ENCODE measurements at places on chromosomes 16 and 17. TPM values are rescaled to one million over a fixed set of nuclear protein-coding genes. Genes with fewer than 3 reads are reported as not detected.

The PYDC1 gene
- not detected for total RNA-seq

- no peak overlapping the region for H3K27ac ChIP-seq
- no peak overlapping the region for H3K4me3 ChIP-seq
- DNase-seq: no peak
- no peaks in the 10 kb centered on the region for H3K4me1 ChIP-seq
- no peaks in the 10 kb centered on the region for H3K36me3 ChIP-seq
Observed at GRCh38 chr17:14813649-14814370, 451.3 kb downstream of the PMP22 start.

DNA sequence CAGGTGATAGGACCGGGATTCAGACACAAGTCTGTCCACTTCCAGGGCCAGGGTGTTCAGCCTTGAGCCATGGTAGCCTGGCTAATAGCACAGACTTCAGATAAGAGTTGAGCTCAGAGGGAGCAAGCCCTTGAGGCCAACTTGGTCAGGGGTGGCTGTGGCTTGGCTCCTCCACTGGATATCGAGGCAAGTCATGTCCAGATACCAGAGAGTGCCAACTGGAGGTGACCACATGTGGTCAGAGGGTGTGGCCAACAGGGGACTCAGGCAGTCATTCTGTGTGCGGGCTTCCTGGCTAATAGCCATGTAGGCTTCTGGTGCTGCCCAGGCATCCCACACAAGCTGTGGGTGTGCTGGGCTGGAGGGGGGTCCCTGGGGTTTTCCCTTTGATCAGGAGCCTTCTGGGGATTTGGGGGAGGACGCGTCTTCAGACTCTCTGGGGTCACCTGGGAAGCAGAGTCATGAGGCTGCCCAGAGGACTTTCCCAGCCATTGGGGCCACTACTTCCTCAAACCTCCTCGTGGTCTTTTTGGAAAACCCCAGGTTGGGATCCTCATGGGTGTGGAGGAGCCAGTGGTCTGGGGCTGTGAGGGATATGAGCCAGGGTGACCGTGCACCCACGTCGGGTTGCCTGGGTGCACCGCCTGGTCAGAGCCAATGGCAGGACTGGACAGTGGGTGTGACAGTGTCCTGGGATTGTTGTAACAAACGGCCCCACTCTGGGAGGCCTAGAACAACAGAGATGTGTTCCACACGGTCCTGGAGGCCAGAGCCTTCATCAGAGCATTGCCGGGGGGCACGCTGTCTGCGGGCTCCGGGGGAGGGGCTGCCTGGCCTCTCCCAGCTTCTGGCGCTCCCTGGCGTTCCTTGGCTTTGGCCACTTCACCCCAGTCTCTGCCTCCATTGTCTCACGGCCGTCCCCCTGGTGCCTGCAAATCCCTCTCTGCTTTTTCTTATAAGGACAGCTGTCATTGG lies 25.0 kb downstream of the COX4I1 start:
- H3K4me1 ChIP-seq: peaks cover 3% of the 10 kb centered on the region
- DNase-seq: no peak
- H3K27ac ChIP-seq: no peak overlapping the region
- no peak overlapping the region for H3K4me3 ChIP-seq
- H3K36me3 ChIP-seq: no peaks in the 10 kb centered on the region

The CCDC40 gene
- total RNA-seq: 3.7 TPM

The AP1G1 gene
- 139 TPM for total RNA-seq

The FBXO39 gene
- total RNA-seq: not detected

- H3K4me3 ChIP-seq: peak overlapping the region; percentile 16
- H3K27ac ChIP-seq: peak overlapping the region; percentile 86
- DNase-seq: peak; percentile 89
Observed at GRCh38 chr17:82875407-82875856, 35.6 kb upstream of the ZNF750 start.

The KRTAP4-3 gene
- not detected for total RNA-seq

GRCh38 chr17:17950806-17951205 lies 21.4 kb downstream of the TOM1L2 start:
- H3K27ac ChIP-seq: no peak overlapping the region
- no peaks in the 10 kb centered on the region for H3K36me3 ChIP-seq
- no peaks in the 10 kb centered on the region for H3K27me3 ChIP-seq
- no peak for DNase-seq

The NPIPB2 gene
- total RNA-seq: 6.8 TPM

- no peaks in the 10 kb centered on the region for H3K27me3 ChIP-seq
- no peaks in the 10 kb centered on the region for H3K36me3 ChIP-seq
- peak; percentile 78 for DNase-seq
- no peak overlapping the region for H3K4me3 ChIP-seq
- H3K4me1 ChIP-seq: peaks cover 15% of the 10 kb centered on the region
Observed at GRCh38 chr17:43940630-43941029, 1.6 kb downstream of the PPY start.

The ZG16B gene
- not detected for total RNA-seq

DNA sequence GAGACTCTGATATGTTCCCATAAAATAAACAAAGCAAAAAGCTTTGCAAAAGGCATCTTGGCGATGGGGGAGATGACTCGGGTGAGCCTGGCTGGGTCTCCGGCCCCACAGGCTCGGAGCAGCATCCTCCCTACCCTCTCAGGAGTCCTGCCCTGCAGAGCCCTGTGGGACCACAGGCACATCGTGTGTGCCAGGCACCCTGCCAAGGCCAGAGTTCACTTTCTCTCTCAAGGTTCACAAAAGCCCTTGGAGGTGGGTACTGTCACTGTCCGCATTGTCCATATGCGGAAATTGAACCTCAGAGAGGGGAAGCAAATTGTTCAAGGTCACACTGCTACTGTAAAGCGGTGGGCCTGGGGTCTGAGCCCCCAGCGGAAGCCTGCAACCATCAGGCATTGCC lies 48.5 kb downstream of the CRISPLD2 start:
- H3K36me3 ChIP-seq: no peaks in the 10 kb centered on the region
- no peaks in the 10 kb centered on the region for H3K27me3 ChIP-seq
- 0 out of 2 replicates have a peak, but pooled peaks cover 6% of the 10 kb centered on the region for H3K4me1 ChIP-seq
- DNase-seq: no peak

GRCh38 chr17:43917348-43918025 lies 10.2 kb upstream of the MPP2 start:
- no peaks in the 10 kb centered on the region for H3K27me3 ChIP-seq
- no peak overlapping the region for H3K27ac ChIP-seq
- H3K36me3 ChIP-seq: no peaks in the 10 kb centered on the region
- no peak overlapping the region for H3K4me3 ChIP-seq
- H3K4me1 ChIP-seq: peaks cover 20% of the 10 kb centered on the region

DNA sequence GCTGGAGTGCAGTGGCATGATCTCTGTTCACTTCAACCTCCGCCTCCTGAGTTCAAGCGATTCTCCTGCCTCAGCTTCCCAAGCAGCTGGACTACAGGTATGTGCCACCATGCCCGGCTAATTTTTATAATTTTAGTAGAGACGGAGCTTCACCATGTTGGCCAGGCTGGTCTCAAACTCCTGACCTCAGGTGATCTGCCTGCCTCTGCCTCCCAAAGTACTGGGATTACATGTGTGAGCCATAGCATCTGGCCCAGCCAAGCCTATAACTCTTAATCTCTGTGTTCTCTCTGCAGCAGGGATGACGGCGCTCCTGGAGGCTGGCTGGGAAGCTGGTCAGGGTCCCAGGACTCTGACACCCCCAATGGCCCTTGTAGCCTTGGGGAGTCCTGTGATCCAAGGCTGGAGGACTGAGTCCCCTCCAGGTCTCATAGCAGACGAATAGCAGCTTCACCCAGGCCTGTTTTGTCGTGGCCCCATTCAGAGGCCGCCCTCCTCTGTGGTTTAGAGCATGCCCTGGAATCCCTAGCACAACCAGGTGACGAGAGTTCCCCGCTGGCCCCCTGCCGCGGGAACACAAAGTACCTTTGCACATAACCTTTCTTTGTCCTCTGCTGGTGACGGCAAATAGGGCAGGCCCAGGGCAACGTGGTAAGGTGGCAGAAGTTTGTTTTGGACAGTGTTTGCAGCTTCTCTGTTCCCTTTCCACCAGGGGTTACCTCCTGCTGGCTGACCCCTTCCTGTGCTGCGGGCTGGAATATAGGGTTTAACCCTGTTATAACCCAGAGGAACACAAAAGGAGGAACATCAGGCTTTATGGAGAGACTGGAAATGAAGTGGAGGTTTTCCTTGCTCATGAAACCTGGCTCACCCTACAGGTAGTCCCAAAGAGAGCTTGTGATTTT lies 43.0 kb upstream of the TOB1 start:
- no peak overlapping the region for H3K4me3 ChIP-seq
- no peaks in the 10 kb centered on the region for H3K27me3 ChIP-seq
- peak overlapping the region; percentile 24 for H3K27ac ChIP-seq
- peak; percentile 84 for DNase-seq
- H3K4me1 ChIP-seq: peaks cover 49% of the 10 kb centered on the region

- no peaks in the 10 kb centered on the region for H3K4me1 ChIP-seq
- no peak for DNase-seq
- no peak overlapping the region for H3K27ac ChIP-seq
- no peaks in the 10 kb centered on the region for H3K36me3 ChIP-seq
- H3K27me3 ChIP-seq: no peaks in the 10 kb centered on the region
Observed at GRCh38 chr17:56994009-56994792, 16.3 kb downstream of the SCPEP1 start.

The FOXC2 gene
- total RNA-seq: not detected

DNA sequence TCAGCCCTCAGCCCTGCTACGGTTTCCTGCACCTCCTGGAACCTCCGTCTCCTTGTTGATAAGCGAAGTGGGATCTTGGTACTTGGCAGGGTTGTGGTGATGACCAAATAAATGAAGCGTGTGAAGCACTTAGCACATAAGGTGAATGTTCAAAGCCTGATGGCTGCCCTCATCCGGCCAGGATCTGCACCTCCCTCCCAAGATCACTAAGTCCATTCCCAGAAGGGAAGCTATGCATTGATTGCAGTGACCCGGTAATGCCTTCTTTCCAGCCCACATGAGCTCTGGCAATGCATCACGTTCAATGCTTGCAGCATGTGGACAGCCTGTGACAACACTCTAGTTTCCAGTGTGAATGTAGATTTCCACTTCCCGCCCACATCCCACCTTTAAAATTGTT lies 24.9 kb upstream of the RHOT1 start:
- H3K4me3 ChIP-seq: no peak overlapping the region
- no peaks in the 10 kb centered on the region for H3K4me1 ChIP-seq
- H3K27ac ChIP-seq: no peak overlapping the region
- no peaks in the 10 kb centered on the region for H3K36me3 ChIP-seq
- DNase-seq: no peak

The FOXN1 gene
- 0.48 TPM for total RNA-seq

The BAHCC1 gene
- total RNA-seq: 10.2 TPM

DNA sequence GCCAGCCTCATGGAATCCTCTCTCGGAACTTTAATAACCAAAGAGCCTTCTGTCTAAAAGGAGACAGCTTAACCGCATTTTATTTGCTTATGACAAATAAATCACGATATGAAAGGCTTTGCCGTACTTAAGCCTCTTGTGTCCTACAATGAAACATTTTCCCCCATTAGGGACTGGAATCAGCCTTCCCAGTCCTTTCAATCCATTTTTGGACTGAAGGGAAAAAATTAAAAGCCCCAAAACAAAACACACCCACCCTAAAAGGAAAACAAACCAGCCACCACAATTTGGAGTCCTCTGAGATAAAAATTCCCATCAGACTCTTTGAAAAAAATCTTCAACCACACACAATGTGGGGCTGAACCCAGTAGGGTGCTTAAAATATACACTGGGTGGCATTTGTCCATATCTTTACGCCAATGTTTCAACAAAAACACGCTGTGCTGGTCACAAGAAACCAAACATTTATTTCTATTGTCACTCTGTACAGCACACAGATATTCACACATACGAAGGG lies 3.0 kb downstream of the HOXB4 start:
- H3K27ac ChIP-seq: no peak overlapping the region
- peaks cover 2% of the 10 kb centered on the region for H3K27me3 ChIP-seq
- H3K4me3 ChIP-seq: no peak overlapping the region
- H3K4me1 ChIP-seq: peaks cover 28% of the 10 kb centered on the region
- H3K36me3 ChIP-seq: no peaks in the 10 kb centered on the region

The LDHD gene
- 4.1 TPM for total RNA-seq

The DBNDD1 gene
- 64.6 TPM for total RNA-seq

GRCh38 chr16:17544785-17545184 lies 74.0 kb upstream of the XYLT1 start:
- no peak overlapping the region for H3K27ac ChIP-seq
- DNase-seq: peak; percentile 4
- no peaks in the 10 kb centered on the region for H3K36me3 ChIP-seq
- H3K4me1 ChIP-seq: no peaks in the 10 kb centered on the region

Data from Caco-2 (cell line).